ENCODE measurements at places on chromosomes 1 and 21.
A peak's percentile ranks its signal among the peaks of the same experiment; 100 is the strongest.

DNA sequence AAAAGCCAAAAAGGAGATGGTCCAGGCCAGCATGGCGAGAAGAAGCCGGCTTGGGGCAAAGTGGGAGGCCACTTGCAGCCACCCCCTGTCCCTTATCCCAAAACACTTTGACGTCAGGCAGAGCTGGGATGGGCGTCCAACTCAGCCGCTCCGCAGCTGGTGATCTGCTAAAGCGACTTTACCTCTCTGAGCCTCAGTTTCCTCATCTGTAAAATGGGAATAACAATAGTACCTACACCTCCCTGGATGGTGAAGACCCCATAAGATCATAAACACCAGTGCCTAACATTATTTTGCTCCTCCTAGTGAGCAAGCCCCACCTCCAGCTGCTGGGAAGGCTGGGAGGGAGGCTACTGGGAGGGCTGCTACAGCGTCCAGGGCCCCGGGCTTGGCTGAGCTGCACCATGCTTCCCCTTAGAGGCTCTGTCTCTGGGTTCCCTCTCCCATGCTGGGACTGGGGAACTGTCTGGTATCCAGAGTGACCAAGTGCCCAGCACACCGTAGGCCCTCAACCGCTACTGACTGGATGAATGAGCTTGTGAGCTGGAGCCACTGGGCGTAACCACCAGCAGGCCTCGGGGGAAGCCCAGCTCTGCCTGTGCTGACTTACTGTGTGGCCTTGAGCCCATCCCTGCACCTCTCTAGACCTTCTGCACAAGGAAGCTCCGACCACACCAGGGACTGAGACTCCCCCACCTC lies 18.3 kb downstream of the IFFO2 start:
- no peak for DNase-seq

- DNase-seq, result no peak
Observed at GRCh38 chr1:208614610-208615009, 370.4 kb upstream of the PLXNA2 start.

GRCh38 chr21:25607151-25608043 lies at the start of gene MRPL39:
Gene MRPL39 (minus strand): TSS chr21:25607481. CDS start chr21:25607475, 6 bp downstream.
- peak; percentile 92 for DNase-seq

DNA sequence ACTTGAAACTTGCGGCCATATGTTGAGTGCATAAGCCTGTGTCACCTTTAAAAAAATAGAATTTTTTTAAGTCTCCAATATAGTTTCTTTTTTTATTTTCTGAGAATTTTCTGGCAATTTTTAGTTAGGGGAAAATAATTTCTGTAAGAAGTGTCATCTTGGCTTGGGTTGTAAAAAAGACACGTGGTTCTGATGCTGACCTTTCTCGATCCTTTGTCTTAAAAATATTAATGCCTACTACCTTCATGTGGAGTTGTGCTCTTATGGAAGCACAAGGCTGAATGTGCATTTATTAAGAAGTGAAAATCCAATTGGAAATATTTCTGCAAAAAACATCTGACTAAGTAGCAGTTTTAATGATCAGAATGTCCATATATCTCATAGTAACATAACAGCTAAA lies 3.5 kb downstream of the ELAVL4 start:
- no peak for DNase-seq

DNA sequence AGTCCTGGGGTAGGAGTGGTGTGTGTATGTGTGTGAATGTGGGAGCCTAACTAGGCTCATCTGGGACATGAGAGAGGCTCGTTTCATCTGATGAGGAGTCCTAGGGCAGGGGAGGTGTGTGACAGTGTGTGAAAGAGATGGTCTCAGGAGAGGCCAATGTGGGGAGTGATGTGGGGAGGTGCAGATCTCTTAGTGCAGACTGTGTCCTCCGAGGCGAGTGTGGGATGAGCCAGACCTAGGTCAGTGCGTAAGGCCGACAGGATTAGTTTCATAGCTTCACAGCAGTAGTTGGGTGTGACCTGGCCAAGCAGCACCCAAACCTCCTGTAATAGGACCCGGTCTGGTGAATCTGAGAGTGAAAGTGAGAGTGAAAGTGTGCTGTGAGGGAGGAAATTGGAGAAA lies 94.7 kb downstream of the LIPI start:
- no peak for DNase-seq

DNA sequence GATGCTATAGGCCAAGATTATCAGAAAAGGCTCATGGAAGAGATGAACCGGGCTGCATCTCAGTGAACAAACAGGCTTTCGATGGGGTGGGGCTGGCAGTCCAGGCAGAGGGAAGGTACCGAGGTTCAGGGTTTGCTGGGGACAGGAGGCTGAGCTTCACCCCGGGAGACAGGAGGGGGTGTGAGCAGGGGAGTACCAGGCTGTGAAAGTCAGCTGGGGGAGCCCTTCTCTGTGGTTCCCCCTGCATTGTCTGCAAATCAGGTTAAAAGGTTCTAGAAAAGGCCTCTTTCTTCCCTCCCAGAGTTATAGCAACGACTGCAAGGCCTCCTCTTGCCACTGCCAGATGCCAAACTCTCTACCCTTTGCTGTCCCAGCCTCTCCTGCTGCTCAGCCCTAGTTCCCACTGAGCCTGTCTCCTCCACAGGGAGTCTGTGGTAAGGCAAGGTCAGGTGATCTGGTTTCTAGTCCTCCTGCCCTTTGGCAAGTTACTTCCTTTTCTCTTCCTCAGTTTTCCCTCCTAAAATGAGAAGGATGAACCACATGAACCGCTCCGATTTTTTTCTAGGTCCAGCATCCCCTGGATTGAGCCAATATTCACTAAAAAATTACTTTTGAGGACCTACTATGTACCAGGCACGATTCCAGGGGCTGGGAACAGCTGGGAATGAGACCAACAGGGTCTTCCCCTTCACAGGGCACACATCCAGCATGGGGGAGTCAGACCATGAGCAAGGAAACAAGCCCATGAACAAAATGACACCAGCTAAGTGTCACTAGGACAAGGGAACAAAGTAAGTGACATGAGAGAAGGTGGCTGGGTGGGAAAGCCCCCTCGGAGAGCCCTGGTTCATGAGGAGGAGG lies 7.2 kb downstream of the LAD1 start:
- no peak for DNase-seq

DNA sequence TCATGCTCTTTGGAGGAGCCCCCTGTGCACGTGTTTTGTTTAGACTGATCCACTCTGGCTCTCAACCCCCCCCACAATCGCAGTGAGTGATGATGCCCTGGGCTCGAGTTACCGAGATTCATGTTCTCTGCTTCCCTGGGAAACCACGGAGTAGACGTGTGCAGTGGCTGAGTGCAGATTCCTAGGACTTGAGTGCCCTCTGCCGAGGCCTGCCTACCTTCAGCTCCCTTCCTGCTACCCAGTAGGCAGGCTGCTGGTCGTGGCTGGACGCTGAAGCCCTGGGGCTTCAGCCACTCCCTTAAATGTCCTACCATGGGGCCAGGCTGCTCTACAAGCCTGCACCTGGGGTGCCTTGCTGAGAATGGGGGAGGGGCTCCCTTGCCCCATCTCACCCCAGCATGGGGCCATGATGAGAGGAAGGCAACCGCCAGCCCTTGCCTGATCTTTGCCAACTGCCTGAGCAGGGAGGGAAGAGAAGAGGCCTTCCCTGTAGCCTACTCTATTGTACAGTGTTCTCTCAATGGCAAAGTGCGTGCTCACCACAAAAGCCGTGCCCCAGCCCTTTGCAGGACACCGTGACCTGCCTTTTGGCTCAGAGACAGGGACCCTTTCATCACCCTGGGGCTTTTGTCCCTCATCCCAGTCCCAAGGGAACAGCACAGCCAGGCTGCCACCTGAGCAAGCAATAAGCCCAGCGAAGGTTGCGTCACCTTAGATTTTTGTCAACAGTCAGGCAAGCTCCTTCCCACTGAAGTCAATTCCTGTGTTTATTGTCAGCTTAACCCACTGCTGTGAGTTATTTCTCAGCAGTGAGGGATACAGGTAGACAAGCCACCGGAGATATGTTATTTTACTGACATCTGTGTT lies 4.1 kb upstream of the GRIK3 start:
- DNase-seq, result no peak

DNA sequence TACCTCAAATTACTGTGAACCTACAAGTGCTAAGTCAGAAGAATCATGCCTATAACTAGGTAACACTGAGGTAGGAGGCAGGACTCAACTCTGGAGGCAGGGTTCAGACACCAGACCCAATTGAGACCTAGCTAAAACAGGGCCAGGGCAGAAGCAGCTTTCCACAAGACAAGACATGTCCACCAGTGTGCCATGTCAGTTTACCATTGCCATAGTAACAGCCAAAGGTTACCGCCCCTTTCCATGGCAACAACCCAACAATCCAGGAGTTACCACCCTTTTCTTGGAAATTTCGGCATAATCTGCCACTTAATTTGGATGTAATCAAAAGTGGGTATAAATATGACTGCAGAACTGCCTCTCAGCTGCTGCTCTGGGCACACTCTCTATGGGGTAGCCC lies 432.3 kb downstream of the DPYD start:
- DNase-seq, result no peak

DNA sequence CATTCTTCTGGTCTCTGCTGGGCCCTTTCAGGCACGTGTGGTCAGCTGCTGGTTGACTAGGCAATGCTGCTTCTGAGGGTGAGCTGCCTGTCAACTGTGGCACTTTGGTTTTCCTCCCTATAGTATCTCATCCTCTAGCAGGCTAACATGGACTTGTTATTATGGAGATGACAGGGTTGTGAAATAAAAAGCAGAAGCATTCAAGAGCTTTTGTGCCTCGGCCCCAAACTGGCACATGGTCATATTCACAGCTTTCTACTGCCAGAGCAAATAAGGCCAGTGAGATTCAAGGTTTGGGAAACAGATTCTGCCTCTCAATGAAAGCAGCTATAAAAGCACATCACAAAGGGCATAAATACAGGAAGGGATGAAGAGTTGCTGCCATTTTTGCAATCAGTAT lies 1.6 kb upstream of the ZNF124 start:
- DNase-seq, result no peak

GRCh38 chr1:221718381-221719277 lies 23.3 kb downstream of the DUSP10 start:
- DNase-seq, result no peak

DNA sequence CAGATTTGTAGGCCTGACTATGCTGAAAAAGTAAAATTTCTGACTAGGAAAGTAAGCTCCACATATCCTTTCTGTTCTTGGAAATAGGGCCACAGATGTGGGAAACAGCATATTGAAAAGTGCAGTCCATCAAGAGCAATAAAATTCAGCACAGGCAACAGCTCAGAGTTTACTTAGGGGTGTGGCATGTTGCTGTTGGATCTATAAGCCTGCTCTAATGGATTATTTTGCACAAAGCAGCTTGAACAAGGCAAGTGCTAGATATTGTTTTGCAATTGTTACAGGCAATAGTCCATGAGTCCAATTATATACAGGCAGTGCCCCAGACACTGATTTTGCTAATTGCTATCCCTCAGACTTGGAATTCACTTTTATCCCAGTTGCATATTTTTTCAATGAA lies 289.8 kb upstream of the SNX7 start:
- no peak for DNase-seq

- DNase-seq, result no peak
Observed at GRCh38 chr1:38662126-38662525, 197.4 kb downstream of the RRAGC start.

DNA sequence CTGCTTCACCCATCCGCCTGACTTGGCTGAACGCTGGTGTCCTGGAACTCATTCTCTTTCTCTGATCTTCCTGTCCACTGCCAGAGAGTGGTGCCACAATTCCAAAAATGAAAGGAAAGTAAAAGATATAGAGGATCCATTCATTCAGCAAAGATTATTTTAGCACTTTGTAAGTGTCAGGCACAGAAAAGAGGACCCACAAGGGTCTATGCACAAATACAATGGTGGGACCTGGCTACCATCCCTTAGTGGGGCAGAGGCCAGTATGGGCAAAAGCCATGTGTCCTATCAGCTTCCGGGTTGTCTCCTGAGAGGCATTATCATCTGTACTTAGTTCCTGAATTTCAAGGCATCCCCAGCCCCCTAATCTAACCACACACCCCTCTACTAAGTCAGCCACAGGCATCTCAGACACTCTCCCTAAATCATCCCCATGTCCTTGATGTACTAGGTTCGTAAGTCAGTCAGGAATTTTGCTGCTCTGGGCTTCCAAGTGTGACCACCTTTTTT lies 19.0 kb downstream of the SSR2 start:
- no peak for DNase-seq

- DNase-seq, result peak; percentile 18
Observed at GRCh38 chr1:111656086-111657017, 36.8 kb downstream of the RAP1A start.

- DNase-seq, result no peak
Observed at GRCh38 chr21:26061437-26061836, 109.1 kb downstream of the APP start.

DNA sequence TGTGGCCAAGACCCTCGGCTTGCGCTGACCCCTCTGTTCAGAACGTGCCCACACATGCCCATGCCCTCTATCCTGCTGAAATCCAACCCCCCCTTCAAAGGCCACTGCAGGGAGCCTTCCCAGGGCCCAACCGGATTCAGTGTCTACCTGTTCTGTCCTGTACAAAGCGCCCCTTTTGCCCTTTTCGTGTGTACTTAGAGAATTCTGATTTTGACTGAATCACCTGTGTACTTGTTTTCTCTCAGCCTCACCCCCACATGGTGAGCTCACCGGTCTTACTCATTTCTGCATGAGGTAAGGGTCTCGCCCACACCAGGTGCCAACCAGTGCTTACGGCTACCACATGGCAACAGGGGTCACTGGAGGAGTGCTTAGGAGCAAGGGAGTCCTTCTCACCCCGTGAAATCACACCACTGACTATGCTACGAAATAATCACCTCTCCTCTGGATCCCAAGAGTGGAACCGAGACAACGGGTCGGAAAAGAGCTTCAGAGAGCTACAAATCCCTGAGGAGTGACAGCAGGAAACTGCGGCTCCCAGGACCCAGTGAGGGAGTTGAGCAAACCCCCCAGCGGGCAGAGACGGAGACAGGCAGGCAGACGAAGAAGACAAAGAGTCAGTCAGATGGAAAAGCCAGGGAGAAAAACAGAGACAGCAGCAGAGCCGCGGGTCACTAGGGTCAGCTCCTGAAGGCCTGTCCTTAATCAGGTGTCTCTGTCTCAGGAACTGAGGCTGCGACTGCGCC lies 2.1 kb upstream of the S100A2 start:
- no peak for DNase-seq

DNA sequence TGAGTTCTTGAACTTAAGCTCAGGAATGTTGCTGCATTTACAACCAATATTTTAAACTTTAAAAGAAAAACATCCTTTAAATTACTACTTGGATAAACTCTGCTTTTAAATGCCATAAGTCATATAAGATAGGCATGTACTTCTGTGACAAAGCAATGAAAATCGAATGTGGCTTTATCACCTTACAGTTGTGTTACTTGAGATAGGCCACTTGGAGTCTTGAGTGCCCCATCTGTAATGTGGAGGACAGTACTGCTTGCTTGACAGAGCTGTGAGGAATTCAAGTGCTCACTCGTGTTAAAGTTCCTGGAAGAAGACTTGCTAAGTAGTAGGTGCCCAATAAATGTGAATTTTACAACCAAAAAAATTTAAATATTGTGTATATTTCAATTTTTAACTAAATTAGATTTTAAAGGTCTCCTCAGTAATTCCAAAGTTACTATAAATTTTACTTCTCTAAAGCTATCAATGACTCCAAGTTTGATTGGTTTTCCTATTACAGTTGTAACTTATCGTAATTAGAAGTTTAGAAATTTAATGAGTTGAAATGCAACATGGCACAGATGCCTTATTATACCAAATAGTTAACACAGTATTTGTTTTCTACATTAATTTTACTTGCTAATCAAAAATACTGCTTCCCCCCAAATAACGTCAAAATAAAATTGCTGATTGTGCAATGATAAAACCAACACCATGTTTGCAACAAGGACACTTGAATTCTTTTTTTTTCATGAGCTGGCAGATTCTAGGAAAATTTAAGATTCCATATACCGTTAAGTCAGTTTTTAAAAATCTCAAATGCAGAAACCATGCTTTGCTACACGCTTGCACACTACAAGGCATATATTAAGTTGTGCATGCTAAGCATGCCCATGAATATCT lies 21.8 kb downstream of the PSMB2 start:
- no peak for DNase-seq
